Activated T-cell treated with anti-CD3 and anti-CD28 coated beads, Interleukin-2, amount 50 U/mL, for 1 hour (primary cell): ENCODE measurements at places on chromosomes 3 and 15.
A peak's percentile ranks its signal among the peaks of the same experiment; 100 is the strongest.

DNA sequence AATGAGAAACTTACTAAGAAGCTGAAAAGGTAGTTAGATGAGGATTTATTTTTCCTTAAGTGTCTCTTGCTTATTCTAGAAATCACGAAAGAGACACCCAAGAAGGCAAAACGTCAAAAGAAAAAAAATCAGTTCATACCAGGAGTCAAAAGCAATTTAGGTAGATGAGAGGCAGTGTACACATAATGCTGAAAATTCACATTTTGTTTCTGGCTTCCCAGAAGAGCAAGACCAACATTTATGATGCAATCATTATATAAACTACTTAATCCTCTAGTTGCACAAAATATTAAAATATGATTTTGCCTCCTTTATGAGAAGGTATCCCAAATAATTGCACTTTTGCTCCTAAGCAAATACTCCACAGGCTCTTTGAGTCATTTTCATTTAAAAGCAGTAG, 228.0 kb downstream of the FMN1 start:
- no peak for DNase-seq

DNA sequence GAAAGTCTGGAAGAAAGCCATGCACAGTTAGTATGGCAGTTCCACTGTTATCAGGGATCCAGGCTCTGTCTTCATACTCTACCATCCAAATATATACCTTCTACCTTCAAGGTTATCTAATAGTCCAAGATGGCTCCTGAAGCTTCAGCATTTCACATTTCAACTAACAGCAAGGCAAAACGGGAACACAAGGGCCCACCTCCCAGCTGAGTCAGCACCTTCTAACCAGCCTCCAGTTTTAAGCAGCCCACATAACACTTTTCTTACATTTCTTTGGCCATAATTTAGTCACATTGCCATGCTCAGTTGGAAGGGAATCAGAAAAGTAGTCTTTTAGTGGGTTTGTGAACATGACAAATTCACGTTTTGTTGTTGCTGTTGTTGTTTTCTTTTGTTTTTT, 15.4 kb upstream of the MSL2 start:
- no peak for DNase-seq

GRCh38 chr3:153897025-153897723, 224.0 kb upstream of the ARHGEF26 start:
- DNase-seq = no peak

- peak; percentile 76 for DNase-seq
Observed at GRCh38 chr3:45226206-45226915, at the start of gene TMEM158. TMEM158 (minus strand) TSS chr3:45226287; CDS start chr3:45226027, 260 bp downstream.

DNA sequence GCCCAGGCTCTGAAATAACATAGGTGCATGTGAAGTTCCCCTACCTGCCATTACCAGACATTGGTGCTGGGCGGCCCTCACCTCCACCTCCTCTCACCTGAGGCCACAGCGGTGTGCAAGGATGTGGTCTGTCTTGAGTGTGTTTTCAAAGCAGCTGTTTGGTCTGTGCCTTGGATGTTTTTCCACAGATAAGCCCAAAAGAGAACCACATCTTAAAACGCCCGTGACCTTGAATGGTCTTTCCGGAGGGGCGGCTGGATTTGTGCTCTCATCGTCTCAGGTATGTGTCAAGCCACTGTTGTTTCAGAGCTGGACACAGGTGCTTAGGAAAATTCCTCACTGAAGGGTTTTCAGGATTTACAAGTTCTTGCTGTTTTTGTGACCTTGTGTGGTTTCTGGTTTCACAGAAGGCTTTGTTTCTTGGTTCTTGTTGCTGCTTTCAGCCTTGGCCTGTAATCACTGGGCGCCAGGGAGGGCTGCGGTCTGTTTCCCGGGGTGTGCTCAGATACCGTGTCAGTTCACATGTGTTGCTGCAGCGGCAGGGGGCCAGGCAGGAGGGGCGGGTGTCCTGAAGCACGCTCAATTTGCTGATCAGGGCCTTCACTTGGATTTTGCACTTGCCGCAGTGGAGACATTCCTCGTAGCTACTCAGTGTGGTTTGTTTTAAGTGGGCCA, 128.4 kb downstream of the IGF1R start:
- DNase-seq = peak; percentile 27

- no peak for DNase-seq
Observed at GRCh38 chr3:30504939-30505338, 101.5 kb upstream of the TGFBR2 start.

DNA sequence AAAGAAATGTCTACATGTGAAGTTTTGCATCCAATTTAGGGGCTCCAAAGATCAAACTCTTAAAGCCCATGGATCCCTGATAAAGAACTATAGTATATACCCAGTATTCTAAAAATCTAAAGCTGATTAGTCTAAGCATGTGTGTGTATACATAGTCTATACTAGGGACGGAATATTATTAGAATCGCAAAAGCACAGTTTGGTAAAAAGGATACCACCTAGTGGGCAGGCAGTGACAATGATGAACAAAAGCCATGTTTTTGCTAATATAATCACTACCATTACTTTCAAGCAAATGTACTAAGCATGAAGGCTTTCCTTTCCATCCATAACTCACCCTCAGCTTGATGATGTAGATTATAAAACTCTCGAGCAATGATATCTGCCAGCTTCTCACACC, 16.5 kb downstream of the POLQ start:
- no peak for DNase-seq

GRCh38 chr15:84598993-84599392, 1.8 kb upstream of the ZSCAN2 start:
- no peak for DNase-seq

DNA sequence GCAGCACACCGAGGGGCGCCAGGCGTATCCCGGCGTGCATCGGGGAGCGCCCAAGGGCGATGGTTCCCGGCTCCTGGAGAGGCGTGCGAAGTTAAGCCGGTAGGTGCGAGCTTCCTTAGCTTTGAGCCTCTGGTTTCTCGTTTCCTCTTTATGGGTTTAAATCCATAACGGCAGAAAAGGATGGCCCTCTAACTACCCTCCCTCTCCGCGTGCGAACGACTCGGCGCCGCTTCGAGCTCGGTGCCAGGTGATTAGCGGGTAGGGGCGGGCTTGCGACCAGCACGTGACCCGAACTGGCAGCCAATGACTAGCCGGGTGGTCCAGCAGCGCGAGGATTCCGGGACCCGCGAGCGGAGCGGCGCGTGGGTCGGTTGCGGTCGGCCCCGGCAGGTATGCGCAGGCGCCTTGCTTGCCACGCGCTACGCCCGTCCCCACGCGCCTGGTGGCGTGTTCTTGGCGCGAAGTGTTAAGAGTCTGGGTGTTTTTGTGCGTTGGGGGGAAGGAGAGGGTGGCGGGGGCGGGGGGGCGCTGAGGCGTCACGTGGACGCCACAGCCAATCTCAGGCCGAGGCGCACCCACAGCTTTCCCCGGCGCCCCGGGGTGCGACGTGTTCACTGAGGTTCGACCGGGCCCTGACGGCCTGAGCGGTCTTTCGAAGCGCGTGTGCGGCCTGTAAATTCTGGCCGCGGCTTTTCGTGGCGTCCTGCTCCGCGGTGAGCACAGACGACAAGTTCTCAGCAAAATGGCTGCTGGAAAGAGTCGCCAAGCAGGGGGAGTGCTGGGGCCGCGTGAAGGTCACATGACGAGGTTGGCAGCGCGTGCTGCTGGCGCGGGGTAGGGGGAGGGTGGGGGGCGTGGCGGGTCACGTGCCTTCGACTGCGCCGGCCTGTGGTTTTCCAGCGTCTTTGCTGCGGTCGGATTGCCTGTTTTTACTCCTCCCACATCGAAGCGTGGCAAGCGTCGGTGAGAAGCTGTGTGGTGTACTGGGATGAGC, 38.7 kb upstream of the MGA start:
- DNase-seq = peak; percentile 76
